ENCODE measurements at places on chromosomes 16 and 17.

GRCh38 chr16:30401768-30402425, 5.5 kb upstream of the ZNF771 start:
- DNase-seq, result no peak

DNA sequence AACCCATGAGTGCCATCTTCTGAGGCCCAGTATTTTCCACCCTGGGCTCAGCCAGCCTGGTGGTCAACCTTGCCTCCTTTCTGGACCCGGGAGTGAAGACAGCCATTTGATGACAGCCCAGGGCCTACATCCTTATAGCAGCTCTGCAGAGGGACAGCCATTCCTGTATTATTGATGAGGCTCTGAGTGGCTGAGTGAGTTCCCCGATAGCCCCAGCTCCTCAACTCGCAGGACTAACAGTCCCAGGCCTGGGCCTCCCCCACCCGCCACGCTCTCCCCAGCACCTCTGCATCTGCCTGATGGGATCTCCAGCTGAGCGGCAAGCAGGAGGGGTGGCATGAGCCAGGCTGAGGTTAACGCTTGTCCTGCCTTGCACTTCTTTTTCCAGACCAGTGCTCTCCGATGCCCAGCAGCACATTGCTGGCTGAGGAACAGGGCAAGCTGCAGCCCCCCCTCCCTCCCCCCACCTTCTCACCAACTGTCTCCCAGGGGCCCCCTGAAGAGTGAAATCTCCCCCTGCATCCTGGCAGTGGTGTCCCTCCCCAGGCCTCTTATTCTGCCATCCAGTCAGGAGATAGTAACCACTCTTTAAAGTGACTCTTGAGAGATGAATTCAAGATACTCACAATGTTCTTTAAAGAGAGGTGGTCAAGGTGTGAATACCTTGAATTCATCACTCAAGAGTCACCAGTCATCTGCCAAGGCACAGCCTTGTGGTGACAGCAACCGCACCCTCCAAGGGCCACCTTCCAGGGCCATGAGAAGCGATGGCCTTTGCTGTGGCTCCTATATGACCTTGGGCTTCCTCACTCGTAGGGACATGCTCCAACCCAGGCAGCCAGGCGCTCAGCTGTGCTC, 23.5 kb downstream of the CACNG5 start:
- no peak for DNase-seq

DNA sequence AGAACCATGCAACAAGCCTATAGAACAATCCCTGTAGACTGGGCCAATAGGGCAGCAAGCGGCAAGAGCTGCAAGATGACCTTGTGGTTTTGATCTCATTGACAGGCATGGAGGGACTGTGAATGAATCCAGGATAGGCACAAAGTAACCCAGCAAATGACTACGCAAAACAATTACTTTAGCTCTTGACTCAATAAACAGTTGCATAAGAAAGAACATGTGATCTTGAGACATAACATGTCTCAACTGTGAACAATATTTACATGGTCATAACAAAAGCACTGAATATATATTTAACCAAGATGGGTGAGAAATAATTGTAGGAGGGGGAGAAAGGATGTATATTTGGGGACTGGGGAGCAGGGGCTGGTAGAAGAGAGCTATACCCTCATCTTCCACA, 313.7 kb upstream of the CDH5 start:
- no peak for DNase-seq

GRCh38 chr16:7239547-7239946, 93.1 kb upstream of the RBFOX1 start:
- no peak for DNase-seq

Measured in RCC 7860 (cell line).